ENCODE measurements at places on chromosomes 5 and 9.

DNA sequence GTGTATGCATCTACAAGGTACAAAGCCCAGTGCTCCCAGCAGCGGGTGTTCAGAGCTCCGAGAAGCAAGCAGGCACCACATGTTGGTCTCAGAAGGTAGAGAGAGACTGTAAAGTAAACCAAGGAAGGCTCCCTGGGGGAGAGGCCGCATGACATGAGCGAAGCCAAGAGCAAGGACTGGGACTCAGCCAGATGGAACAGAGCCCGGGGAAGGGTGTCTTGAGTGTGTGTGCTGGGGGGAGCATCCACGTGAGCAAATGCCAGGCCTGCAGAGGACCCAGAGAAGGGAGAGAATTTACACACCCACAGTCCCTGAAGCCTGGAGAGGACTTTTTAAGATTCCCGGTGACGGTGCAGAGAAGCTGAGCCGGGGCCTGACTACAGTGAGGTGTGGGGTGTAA, 15.2 kb upstream of the KCNIP1 start:
- DNase-seq, result no peak

DNA sequence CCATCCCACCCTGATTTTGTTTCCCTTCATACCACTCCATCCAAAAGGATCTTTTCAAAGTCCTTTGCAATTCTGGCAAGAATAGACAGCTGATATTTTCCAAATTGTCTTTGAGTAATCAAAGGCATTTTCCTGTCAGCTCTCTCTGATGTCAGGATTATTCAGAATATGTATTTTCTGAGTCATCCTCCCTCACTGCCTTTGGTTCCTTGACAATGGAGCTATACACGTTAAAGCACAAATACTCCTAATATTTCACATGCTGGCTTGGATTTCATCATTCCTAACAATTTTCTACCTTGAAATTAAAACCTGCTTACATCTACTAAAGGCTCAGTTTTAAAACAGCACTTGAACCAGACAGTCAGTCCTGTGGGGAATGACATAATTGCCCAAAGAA, 379.4 kb downstream of the GADD45G start:
- no peak for DNase-seq

GRCh38 chr5:55102348-55102747, at the start of gene GZMA:
TSS of gene GZMA (plus strand) at chr5:55102646. CDS start at chr5:55102683, 37 bp downstream.
- DNase-seq, result no peak

DNA sequence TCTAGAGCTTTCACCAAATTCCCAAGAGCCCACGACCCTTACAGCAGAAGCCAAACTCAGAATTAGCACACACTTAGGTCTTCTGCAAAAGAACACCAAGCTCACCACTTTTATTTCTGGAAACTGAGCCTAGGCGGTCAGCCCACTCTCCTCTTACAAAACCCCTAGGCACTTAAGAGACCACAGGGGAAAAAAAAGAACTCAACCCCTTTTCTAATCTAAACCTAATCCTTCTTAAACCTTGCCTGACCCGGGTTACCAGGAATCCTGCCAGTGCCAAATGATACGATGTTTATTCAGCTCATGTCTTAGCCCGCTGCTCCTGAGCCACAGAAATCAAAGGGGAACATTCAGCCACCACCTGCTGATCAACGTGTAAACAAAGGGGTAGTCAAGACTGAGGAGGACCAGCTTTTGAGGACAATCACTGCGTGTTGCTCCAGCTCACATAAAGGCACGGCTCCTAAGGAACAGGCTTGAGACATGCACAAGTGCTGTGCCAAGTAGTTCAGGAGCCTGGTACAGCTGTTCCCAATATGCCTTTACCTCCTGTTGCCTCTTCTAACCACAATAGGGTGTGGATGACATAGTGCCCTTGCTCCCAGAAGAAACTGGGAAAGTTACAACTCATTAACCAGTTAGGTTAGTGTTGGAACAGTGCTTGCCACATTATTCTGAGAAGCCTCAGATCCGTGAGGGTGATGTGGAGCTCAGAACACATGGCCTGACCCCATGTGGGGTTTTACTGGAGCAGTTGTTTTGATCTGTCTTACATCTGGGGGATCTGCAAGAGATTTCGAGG, 49.3 kb downstream of the ZFAND5 start:
- peak; percentile 45 for DNase-seq

DNA sequence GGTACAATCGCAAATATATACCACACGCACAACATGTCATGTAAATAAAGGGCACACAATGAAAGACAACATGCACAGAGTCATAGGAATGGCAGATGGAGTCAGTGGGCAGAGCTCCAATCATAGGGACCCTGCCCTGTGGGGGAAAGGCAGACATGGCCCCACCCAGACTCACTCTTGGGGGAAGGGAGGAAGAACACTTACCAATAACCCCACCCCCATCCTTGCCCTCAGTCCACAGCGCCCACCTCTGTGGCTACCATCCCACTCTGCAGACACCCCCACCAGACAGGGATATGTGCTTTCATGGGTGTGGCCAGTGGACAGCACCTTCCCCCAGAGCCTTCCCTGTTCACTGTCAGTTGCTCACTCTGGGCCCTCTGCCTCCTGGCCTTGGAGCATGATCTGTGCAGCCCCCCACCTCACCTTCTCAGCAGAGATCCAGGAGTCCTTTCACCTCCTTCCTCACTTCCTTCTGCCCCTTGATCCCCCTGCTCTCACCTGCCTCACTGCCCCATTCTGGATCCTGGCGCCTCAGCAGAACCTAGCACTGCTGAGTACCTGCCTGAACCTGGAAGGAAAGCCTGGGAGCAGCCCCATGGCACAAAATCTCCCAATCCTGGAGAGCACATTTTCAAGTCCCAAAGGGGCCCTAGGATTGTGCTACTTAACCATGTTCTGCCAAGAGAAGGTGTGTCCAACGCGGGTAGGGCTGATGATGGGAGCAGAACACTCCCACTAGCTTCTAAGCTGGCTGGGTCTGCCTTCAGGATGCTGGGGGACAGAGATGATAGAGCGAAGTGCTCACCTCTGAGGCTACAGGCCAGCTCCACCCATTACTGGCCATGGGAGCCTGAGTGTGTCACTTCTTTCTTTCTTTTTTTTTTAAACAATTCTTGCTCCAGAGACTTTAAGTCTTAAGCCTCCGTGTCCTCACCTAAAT, 1.5 kb upstream of the PHF19 start:
- no peak for DNase-seq

- DNase-seq, result no peak
Observed at GRCh38 chr5:96483878-96484277, 50.8 kb upstream of the PCSK1 start.

GRCh38 chr9:108049671-108050494, 560.3 kb upstream of the KLF4 start:
- DNase-seq, result no peak

- DNase-seq, result no peak
Observed at GRCh38 chr9:116706310-116707290, 19.5 kb downstream of the TRIM32 start.

- DNase-seq, result no peak
Observed at GRCh38 chr9:14004110-14004509, 309.8 kb downstream of the NFIB start.

GRCh38 chr9:21961569-21961968, 32.6 kb downstream of the CDKN2A start:
- no peak for DNase-seq

DNA sequence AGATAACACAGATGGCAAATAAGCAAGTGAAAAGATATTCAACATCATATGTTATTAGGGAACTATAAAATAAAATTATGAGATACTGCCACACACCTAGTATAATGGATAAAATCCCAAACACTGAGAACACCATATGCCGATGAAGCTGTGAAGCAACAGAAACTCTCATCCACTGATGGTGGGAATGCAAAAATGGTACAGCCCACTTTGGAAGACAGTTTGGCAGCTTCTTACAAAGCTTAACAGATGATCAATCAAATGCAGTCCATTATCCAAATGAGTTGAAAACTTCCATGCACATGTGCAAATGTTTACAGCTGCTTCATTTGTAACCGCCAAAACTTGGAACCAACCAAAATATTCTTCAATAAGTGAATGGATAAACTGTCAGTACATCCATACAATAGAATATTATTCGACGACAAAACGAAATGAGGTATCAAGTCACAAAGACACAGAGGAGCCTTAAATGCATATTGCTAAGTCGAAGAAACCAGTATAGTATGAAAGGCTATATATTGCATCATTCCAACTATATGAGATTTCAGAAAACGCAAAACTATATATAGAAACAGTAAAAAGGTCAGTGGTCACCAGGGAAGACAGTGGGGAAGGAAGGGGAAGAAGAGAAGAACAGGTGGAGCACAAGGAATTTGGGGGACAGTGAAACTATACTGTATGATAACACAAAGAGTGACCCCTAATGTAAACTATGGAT, 14.9 kb downstream of the PFDN1 start:
- DNase-seq, result no peak

DNA sequence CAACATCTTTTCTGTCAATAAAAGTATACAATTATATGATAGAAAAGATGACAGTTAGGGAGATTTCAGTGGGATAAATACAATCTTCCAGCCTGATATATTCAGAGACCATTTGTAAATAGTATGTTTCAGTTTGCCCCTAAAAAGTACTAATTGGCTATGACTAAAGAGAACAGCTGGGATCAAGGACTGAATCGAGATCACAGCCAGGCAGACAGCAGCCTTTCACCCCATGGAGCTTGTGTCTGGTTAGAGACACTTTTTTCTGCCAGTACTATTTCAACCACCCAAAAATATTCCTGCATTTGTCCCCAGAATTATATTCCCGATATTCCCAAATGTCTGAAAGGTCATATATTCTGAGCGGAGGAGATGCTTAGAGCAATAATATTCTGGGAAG, 577.3 kb upstream of the TLE4 start:
- no peak for DNase-seq

- no peak for DNase-seq
Observed at GRCh38 chr5:132296412-132297016, 2.3 kb downstream of the SLC22A4 start.

- DNase-seq, result no peak
Observed at GRCh38 chr5:177233206-177233605, 70.3 kb downstream of the RAB24 start.

GRCh38 chr9:111970827-111971226, 74.2 kb downstream of the UGCG start:
- no peak for DNase-seq

DNA sequence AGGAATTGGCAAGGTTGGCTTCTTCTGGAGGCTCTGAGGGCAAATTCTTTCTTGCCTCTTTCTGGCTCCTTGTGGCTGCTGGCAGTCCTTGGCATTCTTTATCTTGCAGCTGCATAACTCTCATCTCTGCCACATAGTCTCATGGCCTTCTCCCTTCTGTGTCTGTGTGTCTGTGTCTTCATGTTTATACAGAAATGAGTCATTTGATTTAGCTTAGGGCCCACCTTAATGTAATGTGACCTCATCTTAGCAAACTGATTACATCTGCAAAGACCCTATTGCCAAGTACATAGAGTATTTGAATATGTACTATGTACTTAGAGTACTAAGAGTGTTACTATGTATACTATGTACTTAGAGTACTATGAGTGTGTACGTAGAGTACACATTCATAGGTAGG, 122.5 kb downstream of the RFK start:
- no peak for DNase-seq

GRCh38 chr9:116594547-116594946, 92.6 kb upstream of the TRIM32 start:
- no peak for DNase-seq

DNA sequence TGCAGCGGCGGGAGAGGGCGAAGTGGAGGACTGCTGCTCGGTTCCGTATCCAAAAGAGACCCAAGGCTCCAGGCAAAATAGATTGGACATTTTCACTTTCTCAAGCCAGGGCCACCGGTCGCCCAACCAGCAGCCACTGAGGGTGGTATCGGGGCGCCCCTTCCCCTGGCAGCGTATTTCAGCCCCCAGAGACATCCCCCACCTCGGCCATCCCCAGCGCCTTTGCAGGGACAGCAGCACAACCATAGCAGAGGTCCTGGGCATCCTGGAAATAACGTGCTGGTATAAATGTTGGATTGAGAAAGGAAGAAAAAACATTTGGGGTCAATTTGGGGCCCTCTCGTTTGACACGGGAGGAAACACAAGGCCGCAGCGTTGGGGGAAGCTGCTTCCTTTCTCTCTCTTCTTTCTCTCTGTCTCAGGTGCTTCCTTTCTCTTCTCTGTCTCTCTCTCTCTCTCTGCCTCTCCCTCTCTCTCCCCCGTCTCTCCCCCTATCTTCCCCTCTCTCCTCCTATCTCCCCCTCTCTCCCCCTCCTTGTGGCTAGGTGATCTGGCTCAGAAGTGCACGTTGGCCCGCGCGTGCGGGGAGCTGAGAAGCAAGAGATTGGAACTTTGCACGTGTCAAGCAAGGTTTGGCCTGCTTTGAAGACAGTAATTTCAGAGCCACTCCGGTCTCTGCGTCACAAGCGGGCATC, 624 bp upstream of the RETREG1 start:
- DNase-seq, result no peak

GRCh38 chr5:54754420-54754819, 231.0 kb downstream of the ESM1 start:
- no peak for DNase-seq

DNA sequence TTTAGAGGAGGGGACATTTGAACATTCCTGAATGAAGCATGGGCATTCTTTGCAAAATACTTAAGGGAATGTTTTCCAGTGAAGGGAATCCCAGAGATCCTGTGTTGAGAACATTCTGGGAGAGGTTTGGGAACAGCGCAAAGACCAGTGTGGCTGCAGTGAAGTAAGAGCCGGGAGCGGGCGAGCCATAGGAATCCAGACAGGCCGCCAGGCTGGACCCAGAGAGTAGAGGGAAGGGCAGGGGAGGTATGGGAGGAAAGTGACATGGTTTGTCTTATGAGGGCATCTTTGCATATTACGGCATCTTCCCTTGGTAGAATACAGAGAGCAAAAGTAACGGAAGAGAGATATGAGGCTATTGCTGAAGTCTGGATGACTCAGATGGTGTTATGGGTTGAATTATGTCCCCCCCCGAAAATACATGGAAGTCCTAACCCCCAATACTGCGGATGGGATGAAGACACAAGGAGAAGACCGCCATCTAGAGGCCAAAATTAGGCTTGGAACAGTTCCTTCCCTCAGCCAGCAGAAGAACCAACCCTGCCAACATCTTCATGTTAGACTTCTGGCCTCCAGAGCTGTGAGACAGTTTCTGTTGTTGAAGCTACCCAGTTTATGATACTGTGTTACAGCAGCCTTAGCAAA, 268.2 kb downstream of the MAST4 start:
- DNase-seq, result no peak

- no peak for DNase-seq
Observed at GRCh38 chr5:74282490-74282889, 358.0 kb downstream of the ENC1 start.

DNA sequence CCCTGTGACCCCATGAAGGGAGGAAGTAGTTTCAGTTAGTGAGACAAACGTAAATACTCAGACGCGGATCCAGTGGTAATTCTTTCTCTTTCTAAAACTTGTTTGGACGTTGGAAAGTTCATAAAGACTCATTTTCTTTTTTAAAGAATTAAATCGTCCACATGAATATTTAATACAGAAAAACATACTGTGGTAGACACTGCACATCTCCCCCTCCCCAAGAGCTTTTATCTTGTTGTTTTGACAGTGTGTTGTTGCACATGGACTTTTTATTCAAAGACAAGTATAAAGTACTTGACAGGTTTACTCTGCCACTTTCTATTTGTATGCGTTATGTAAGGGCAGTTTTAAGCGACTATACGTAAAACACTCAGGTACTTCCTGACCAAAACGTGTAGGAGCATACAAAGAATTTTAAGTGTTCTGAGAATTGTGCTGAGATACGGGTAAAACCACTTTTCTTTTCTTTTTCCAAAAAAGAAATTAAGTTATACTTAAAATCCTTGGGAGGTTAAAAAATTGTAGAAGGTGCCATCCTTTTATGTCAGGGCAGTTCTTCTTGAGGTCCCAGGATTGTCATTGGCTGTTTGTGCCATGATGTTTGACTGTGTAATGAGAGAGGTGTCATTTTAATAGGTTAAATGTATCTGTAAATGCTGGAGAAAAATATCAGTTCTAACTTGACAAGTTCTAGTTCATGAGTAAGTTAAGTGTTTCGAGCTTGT, 1.3 kb downstream of the NIPBL start:
- no peak for DNase-seq
